Stimulated activated CD4-positive, alpha-beta T cell treated with anti-CD3 and anti-CD28 coated beads, Interleukin-15, amount 100 ng/mL, for 24 hours (primary cell): ENCODE measurements at places on chromosomes 4 and X.
A peak's percentile ranks its signal among the peaks of the same experiment; 100 is the strongest.

- DNase-seq, result peak; percentile 57
Observed at GRCh38 chrX:2627272-2627867, 63.7 kb upstream of the CD99 start.

DNA sequence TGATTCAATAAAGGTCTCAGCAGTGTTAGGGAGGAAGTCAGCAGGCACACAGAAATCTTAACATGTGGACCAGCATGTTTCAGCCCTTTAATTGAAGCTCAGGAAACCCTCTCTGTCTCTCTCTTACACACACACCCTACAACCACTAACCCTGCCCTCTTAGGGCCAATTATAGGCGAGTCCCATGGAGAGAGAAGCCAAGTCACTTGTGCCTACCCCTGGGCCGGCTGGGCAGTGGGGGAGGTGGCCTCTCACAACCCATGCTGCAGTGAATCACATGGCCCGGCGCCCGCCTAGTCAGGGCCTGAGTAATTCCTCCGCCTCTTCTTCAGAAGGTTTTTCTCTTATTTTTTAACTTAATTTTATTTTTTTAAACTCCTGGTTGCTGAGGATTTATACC, 3.7 kb downstream of the FGD1 start:
- no peak for DNase-seq

DNA sequence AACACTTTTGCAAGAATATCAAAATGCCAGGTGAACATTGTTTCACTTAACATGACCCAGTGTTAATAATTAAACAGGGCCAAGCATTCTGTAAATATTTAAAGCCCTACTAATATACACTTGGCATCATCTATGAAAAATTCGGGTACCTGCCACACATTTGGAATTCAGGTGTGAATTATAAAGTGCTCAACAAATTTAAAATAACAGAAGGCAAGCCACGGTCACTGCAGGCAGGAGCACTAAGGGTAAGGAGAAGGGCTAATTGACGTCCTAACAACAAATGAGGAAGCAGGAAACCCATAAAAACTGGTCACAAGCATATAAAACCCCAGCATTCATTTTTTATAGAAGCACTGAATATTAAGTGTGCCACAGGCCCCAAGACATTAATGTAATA, 43.8 kb upstream of the CPEB2 start:
- no peak for DNase-seq

DNA sequence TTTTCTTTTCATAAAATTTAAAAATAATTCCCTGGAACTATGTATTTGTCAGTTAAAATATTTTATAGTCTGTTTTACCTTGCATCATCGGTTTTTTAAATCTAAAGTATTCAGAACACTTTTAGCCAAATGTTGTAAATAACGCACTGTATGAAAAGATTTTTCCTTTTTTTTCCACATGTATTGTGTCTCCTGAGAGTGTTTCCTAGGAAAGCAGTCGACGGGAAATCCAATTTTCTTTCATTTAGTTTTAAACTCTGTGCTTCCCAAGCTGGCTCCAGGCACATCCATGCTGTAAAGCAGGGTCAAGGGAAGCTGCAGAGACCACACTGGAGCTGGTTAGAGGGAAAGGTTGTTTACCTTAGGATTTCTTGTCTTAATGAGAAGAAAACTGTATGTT, 1724.3 kb upstream of the TENM3 start:
- DNase-seq, result no peak

DNA sequence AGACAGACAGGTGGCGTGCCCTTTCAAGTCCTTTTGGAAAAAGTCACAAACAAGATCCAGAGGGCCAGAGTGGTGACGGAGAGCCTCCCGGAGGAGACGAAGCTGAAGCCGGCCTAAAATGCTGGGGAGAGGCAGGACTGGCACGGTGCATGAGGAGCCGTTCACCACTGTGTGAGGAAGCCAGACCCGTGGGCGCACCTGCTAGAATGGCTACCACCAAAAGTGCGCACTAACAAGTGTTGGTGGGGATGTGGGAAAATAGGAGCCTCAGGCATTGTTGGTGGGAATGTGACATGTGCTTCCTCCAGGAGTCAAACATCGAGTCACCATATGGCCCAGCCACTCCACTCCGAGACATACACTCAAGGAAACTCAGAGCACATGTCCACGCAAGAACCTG, 67.4 kb upstream of the HELT start:
- DNase-seq, result no peak

DNA sequence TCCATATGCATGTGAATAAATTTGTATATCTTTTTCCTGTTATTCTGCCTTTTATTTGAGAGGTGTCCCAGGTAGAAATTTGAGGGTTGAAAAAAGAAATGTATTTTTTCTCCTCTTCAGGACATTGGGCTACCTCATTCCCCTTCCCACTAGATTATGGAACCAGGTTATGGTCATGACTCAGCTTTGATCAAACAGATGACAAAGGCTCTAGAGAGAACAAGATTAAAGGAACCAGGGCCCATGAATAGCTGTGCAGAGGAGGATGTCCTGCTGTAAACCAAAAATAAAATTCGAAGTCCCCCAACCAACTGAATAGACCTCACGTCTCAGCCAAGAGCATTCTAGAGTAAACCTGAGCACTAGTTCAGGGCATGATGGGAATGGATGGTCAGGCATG, 313.2 kb downstream of the RAPGEF2 start:
- no peak for DNase-seq
